SHP77 (cell line): ENCODE measurements at places on chromosomes 6 and 20.

DNA sequence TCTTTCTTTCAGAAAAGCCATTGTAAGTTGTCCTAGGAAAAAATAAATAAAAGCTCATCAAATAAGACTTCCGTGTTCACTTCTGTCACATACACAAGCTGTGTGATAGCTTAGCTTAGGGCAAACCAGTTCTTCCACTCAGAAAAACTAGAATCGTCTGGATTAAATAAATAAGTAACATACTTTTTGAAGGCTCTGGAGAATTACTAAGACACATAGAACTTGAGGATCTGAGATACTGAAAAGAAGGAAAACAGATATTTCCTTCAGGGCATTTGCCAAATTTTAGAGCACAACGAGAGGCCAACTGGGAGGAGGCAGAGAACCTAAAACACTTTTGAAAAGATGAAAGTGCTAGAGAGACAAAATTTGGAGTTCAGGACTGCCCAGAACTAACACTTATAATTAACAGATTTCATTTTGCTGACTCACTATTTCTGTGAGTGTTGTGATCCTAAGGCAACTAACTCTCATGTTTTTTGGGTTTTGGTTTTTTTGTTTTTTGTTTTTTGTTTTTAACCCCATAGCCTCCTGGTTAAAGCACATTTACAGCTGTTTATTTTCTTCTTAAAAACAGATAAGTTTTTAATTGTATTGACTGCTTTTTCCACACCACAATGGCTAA, 38.7 kb upstream of the THEMIS start:
- DNase-seq, result no peak

- peak; percentile 82 for DNase-seq
These were observed 120.0 kb upstream of the AGPAT4 start for GRCh38 chr6:161393839-161394364.

- DNase-seq, result no peak
These were observed 88.9 kb upstream of the NT5E start for GRCh38 chr6:85360794-85361642.

GRCh38 chr20:37986044-37986858, 47.0 kb downstream of the TTI1 start:
- no peak for DNase-seq

DNA sequence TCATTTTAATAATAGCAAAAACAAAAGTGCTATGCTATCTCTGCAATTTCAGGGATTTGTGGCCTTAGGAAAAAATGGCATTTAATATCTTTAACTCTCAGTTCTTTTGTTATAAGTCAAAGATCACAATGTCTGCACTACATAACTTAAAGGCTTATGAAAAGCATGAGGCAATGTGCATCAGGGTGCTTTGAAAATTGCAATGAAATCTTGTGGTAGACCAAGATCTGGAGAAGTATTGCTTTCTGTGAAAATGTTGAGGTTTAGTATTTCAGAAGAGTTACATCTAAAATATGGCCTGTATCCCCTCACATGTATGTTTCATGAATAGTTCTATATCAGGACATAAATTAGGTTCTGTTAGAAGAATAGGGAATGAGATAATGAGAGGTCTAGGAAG, 200.6 kb downstream of the MEI4 start:
- no peak for DNase-seq

- no peak for DNase-seq
These were observed 46.0 kb downstream of the TFEB start for GRCh38 chr6:41689171-41690008.

- no peak for DNase-seq
These were observed 261.5 kb downstream of the BMP2 start for GRCh38 chr20:7029019-7029418.

DNA sequence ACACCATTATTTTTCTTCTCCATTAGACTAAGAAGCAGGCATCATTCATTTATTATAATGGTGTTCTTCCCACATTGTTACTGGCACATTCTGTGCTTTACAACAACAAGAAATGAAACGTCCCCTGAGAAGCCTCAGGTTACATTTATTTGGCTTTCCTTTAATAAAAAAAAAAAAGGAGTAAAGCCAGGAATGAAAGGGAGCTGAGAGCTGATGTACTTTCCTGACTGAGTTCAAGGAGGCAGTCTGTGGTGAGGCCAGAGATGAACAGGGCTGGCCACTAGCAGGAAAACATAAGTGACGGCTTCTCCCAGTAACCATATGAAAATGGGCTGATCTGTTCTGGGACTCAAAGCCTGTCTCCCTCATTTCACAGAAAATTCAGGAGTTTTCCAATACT, 742.1 kb downstream of the MAFB start:
- no peak for DNase-seq

GRCh38 chr6:34559651-34560365, 3.7 kb upstream of the SPDEF start:
- DNase-seq, result peak; percentile 19

GRCh38 chr6:158009114-158009891, 27.6 kb downstream of the SYNJ2 start:
- peak; percentile 50 for DNase-seq

GRCh38 chr6:163529605-163530004, 115.1 kb downstream of the QKI start:
- DNase-seq, result no peak

DNA sequence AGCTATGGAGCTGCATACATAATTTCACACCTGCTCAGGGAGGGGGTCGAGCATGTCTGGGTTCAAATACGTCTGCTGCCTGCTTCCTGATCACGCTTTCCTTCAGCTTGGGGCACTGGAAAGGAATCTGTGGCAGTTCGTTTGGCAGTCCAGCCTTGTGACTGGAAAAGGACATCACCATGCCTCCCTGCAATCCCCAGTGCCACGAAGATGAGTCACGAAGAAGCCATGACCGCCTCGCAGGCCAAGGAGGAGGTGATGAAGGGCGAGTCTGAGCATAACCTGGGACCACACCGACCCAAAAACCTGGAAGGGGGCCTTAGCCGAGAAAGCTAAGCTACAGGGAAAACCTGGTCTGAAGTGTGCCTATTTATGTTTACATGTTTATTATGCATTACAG, 13.1 kb downstream of the JAG1 start:
- no peak for DNase-seq

GRCh38 chr20:40192081-40192480, 497.0 kb downstream of the MAFB start:
- DNase-seq, result no peak

DNA sequence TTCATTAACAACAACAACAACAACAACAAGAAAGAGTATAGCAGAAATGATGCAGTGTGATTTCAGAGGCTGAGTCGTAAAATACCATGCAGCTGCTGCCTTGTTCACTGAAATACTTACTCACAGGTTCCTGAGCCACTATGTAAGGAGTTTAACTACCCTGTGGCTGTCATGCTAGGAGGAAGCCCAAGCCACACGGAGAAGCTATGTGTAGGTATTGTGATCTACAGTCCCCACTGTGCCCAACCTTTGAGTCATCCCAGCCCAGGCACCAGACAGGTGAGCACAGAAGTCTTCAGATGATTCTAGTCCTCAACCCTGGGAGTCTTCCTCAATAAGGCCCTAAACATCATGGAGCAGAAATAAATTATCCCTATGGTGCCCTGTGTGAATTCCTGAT, 14.6 kb upstream of the RALY start:
- DNase-seq, result no peak

DNA sequence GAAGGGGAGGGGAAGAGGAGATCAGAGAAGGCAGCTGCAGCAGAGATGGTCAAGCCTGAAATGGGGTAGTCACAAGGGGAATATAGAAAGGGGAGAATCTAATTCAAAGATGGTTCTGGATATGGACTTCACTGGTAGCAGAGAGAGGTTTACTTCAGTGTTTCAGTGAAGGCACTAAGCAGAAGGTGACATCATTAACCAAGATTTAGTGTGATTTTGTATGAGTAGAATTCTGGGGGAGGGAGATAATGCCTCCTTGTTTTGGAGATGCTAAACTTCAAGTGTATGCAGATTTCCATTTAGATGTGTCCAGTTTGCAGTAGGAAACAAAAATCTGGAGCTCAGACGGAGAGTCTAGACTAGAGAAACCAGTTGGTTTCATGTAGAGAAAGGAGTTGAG, 13.1 kb downstream of the SIM1 start:
- DNase-seq, result no peak

- no peak for DNase-seq
These were observed 10.0 kb upstream of the POU5F1 start for GRCh38 chr6:31180500-31180899.

GRCh38 chr6:44642870-44643522, 255.5 kb downstream of the CDC5L start:
- peak; percentile 51 for DNase-seq

DNA sequence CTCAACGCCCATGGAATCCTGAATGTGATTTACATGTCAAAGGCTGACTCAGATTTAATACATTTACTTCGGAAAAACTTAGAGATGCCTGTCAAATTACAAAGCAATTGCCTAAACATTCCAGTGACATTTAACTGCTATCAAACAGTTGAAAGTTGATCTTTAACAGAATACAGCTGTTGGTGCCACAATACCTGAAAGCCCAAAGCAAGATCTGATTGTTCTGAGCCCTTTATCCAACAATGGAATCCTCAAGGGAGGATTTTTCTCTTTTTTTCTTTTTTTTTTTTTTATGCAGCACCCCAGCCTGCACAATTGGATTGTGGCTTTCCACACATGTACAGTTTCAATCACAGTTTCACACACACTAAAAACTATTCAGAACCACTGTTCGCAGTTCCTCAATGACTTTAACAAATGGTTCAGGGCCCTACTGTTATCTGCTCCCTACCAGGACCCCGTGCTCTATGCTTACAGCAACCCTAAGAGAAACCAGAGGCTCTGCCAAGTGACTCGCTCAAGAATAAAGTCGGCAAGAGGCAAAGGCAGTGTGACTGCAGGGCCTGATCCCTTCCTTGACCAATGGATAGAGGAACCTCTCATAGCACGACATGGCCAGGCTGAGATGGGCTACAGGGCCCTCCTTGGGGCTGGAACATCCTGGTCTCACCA, 33.3 kb downstream of the EPB41L2 start:
- no peak for DNase-seq

DNA sequence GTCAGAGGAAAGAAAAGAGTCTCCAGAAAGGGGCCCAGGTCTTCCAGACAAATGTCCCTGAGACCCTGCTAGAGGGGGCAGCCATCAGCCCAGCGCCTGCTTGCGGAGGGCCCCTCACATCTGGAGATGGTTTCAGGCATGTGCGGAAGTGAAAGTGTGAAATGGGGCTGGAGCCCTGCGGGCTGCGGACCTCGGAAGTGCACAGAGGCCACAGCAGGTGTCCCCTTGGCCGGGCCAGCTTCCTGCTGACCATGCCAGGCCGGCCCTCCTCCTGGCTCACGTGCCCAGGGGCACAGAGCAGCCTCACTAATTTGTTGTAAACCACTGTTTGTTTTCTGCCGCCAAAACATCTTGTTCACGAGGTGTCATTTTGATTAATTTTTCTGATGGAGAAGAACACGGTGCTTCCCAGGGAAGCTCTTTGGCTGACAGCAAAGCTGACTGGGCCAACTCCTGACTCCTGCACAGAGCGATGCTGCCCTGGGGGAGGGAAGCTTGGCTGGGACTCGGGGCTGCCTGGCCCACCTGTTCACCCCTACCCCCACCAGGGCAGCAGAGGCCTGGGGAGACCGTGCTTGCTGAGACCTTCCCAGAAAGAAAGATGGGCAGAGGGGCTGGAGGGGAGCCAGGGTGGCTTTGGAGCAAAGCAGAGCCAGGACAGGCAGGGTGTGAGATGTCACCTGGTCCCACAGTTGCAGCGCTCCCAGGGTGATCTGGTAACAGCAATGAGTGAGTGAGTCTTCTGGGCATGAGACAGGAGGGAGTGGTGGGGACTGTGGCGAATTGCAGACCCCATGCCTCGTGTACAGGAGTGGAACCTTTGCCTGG, 54.2 kb downstream of the BCAS4 start:
- DNase-seq, result no peak

DNA sequence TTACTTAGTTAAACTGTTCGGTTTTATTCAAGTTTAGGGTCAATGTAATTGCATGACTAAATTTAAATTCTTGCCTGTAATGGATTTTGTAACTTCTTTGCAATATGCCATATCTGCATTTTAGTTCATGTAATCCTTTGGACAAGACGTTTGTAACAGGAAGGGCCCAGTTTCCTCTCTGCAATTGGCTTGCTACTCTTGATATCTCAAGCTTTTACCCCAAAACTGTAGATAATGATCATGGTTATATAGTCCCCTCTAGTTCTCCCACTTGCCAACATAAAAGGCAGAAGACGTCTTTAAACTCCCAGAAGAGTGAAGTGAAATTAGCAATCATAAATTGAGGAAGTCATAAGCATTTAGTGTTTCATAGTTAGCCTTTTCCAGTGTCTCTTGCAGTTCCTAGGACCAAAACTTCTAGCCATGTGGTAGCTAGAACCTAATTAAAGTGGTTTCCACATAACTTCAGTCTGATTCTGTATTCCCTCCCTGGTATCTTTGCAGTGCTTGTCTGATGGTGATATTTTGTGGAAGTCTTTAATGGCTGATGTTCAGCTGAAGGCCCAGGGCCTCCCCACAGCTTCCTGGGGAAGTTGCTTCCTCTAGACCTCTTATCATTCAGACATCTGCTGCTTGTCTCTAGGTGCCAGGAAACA, 117.8 kb upstream of the SUPT3H start:
- no peak for DNase-seq

DNA sequence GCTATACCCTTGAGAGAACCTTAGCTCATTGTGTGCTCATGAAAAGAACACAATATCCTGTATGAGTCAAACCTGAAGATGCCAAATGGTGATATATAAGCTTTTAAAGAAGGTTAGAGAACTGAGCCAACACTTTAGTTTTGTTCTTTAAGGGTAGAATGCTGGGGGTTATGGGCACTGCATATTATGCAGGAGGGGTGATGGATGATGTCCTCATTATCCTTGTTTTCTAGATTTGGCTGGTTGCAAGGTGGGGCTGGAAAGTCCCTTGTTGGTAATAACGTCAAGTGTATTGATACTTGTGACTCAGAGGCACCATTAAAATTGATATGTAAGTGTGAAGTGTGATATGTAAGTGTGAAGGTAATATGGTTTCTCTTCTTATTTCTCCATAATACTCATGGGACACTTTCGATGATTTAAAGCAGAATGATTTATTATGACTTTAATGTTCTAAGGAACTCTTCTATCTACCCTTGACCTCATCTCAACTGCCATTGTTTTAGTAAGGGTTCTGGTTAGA, 113.7 kb upstream of the DTNBP1 start:
- DNase-seq, result no peak

DNA sequence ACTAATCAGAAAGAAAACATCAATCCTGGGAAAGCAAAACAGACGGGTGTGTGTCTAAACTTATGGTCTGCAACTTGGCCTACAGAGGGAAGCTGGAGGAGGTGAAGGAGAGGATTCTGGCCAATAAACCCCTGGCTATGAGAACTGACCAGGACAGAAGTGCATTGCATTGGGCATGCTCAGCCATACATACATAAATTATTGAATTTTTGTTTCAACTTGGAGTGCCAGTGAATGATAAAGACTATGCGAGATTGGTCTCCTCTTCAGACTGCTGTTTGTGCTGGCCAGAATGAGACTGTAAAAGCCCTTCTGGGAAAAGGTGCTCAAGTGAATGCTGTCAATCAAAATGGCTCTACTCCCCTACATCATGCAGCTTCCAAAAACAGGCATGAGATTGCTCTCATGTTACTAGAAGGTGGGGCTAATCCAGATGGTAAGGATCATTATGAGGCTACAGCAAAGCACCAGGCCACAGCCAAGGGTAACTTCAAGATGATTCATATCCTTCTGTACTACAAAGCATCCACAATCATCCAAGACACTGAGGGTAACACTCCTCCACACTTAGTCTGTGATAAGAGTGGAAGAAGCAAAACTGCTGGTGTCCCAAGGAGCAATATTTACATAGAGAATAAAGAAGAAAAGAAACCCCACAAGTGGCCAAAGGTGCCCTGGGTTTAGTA, 17.4 kb downstream of the ADNP start:
- no peak for DNase-seq
